Renal cortical epithelial cell (primary cell): ENCODE measurements at places on chromosomes 3 and 15. TPM values are rescaled to one million over a fixed set of nuclear protein-coding genes. Genes with fewer than 3 reads are reported as not detected.
A peak's percentile ranks its signal among the peaks of the same experiment; 100 is the strongest.

The ADGRG7 gene
- total RNA-seq = 0.05 and 0.35 TPM in 2 replicates

The GRM7 gene
- total RNA-seq = not detected in 2 replicates

GRCh38 chr3:154678041-154678654, 248.2 kb upstream of the GPR149 start:
- no peak for DNase-seq

The HCN4 gene
- 0.52 and 0.94 TPM in 2 replicates for total RNA-seq

GRCh38 chr3:157573780-157574378, 70.7 kb upstream of the VEPH1 start:
- peak; percentile 77 for DNase-seq

GRCh38 chr15:73370151-73370550, 1.4 kb upstream of the HCN4 start:
- no peak for DNase-seq

DNA sequence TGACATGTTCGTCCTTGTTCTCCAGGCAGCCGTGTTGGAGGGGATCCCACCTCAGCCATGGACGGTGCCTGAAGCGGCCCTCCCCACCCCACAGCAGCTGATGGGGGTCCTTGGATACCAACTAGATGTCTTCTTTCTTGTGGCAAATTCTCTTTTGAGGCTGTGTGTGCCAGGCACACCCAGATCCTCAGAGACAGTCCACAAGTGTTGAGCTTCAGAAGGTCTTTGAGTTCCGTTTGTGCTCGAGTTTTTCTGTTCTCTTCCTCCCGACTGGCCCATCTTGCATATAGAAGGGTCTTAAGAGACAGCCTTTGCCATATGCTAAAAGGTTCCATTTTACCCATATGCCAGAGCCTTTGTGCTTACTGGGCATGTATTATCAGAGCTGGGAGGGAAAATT, 227.4 kb downstream of the THSD4 start:
- no peak for DNase-seq

DNA sequence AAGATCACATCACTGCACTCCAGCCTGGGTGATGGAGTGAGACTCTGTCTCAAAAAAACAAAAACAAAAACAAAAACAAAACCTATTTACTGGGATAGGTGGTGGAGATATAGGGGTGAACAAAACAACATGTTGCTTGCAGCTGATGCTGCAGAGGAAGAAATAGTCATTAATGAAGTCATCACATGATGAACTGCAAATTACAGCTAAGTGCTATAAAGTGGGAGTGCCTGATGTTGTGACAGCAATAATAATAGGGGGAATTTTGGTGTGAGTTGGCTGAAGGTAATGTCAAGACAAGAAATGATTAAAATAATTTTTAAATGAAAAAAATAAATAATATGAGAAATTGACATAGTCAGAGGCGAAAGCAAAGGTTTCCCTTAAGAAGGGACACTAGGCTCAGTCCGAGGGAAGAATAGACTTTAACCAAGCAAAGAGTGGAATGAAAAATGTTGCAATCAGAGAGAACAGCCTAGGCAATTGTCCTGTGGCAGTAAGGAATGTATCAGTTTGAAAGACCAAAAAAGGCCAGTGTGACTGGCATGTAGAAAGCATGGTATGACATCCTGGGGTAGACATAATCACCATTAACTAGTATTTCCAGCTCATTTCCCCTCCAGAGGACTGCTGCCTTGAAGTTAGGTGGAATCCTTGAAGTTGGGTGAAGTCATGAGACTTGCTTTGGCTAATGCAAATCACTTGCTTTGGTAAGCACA, 14.7 kb upstream of the PIK3CB start:
- peak; percentile 66 for DNase-seq

The EPB42 gene
- not detected in 2 replicates for total RNA-seq

DNA sequence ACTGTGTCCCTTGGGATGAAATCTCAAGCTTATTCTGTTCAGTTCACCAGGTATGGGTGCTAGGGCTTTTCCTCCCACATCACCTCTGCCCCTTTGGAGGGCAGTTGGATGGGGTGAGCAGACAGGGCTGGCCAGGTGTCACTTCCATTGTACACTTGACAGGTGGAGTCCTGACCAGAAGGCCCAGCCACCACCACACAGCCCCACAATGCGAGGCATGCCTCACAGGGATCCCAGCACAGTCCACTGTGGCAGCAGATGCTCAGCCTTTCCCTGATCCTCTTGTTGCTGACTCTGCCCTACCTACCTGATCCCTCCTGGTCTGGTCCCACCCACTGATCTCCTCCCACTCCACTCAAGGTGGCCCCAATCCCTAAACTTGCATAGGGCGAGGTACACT, 88.2 kb downstream of the ANP32A start:
- DNase-seq = no peak

- DNase-seq = no peak
These were observed 240.4 kb downstream of the EDEM1 start for GRCh38 chr3:5427938-5428337.
